ENCODE measurements at places on chromosomes 1 and 21. TPM values are rescaled to one million over a fixed set of nuclear protein-coding genes. Genes with fewer than 3 reads are reported as not detected.

DNA sequence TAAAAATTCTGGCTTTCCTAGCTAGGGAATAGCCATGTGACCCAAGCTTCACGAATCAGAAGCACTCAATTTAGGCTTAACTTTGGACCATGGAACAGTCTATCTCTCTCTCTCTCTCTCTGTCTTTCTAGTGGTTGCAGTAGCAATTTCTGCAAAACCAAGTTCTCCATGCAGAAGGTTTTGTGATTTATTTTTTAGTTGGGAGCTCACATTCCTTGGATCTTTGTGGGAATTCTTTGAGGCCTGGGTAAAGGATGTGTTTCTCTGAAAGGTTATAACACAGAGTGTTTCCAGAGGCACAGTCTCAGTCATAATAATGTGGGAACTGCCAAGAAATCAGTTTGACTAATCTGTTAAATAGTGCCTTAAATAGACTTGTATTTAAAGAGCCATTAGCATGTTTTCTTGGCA lies 112.3 kb upstream of the COL11A1 start:
- H3K27ac ChIP-seq = no peak overlapping the region
- no peaks in the 10 kb centered on the region for H3K36me3 ChIP-seq
- DNase-seq = no peak

Gene OR14I1
- not detected for total RNA-seq

GRCh38 chr1:35707601-35708440 lies 10.9 kb downstream of the C1orf216 start:
- no peak overlapping the region for H3K27ac ChIP-seq
- H3K36me3 ChIP-seq = no peaks in the 10 kb centered on the region
- H3K4me3 ChIP-seq = peak overlapping the region; percentile 53

DNA sequence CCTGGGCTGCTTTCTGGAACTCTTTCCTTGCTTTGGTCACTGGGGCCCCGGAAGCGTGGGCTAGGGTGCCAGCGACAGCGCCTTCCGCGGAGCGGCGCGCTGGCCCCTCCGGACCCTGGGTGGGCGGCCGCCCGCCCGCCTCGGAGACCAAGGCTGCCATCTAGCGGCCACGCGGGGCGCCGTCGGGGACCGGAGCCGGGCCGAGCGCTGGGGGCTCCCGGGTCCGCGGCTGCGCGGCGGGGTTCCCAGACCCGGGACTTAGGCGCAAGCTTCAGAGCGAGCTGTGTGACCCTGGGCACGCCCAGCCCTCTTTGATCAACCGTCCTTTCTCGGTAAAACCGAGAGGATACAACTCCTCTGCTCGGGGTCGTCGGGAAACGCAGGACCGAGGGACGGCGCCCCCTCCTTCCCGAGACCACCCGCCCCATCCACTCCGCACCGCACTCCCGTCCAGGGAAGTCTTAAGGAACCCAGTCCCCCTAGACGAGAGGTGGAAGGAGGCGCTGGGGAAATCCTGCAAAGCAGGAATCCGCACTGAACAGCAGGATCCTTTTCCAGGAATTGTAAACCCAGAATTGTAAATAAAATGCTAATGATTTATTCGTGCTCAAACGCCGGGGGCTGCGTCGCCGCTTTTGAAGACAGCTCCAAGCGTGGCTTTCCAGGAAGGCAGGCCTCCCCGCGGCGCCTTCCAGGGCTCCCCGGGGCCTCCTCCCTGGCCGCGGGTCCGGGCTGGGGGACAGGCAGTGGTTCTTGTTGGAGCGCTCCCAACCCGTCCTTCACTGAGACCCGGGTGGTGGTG lies 41.2 kb downstream of the RRAGC start:
- H3K36me3 ChIP-seq = no peaks in the 10 kb centered on the region
- peaks cover 34% of the 10 kb centered on the region for H3K27me3 ChIP-seq
- peak; percentile 51 for DNase-seq
- no peak overlapping the region for H3K27ac ChIP-seq
- peak overlapping the region; percentile 28 for H3K4me3 ChIP-seq

GRCh38 chr1:31927661-31927980 lies 10.5 kb downstream of the PTP4A2 start:
- no peaks in the 10 kb centered on the region for H3K27me3 ChIP-seq
- H3K36me3 ChIP-seq = no peaks in the 10 kb centered on the region
- no peak for DNase-seq
- H3K4me3 ChIP-seq = peak overlapping the region; percentile 37

Gene TMEM82
- total RNA-seq = not detected

DNA sequence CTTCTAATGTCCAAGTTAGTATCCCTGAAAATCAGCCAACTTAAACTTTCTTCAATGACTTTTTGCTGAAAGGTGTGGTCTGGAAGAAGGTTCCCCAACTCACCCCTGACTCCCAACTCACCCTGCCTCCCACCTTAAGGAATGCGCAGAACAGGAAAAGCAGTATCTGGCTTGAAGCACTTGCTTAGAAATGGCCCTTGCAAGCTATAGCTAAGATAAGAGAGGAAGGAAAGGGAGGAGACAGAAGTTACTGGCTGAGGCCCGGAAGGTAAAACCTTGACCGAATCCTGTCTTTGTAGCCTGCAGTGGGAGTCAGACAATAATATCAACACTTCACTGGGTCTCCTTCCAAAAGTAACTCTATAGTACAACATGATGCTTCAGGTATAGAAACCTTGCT lies 2.9 kb downstream of the CYYR1 start:
- H3K36me3 ChIP-seq = no peaks in the 10 kb centered on the region
- no peaks in the 10 kb centered on the region for H3K4me1 ChIP-seq
- no peaks in the 10 kb centered on the region for H3K27me3 ChIP-seq
- H3K27ac ChIP-seq = no peak overlapping the region
- DNase-seq = no peak

GRCh38 chr1:171055966-171056643 lies 34.6 kb upstream of the FMO3 start:
- no peak overlapping the region for H3K27ac ChIP-seq
- no peaks in the 10 kb centered on the region for H3K36me3 ChIP-seq
- H3K4me1 ChIP-seq = no peaks in the 10 kb centered on the region
- H3K4me3 ChIP-seq = no peak overlapping the region

DNA sequence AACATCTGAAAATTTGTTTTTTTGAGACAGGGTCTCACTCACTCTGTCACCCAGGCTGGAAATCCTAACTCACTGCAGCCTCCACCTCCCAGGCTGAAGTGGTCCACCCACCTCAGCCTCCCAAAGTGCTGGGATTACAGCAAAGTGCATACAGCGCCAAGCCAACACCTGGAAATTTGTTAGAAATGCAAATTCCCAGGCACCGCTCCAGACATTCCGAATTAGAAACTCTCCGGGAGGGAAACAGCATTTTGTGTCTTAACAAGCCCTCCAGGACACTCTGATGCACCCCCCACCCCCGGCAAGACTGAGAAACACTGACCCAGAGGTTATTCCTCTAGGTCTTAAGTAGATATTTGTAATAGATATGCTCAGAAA lies 49.1 kb downstream of the ARID4B start:
- no peaks in the 10 kb centered on the region for H3K27me3 ChIP-seq
- H3K36me3 ChIP-seq = no peaks in the 10 kb centered on the region
- no peak for DNase-seq
- H3K4me3 ChIP-seq = no peak overlapping the region
- H3K27ac ChIP-seq = no peak overlapping the region
- H3K4me1 ChIP-seq = peaks cover 47% of the 10 kb centered on the region

DNA sequence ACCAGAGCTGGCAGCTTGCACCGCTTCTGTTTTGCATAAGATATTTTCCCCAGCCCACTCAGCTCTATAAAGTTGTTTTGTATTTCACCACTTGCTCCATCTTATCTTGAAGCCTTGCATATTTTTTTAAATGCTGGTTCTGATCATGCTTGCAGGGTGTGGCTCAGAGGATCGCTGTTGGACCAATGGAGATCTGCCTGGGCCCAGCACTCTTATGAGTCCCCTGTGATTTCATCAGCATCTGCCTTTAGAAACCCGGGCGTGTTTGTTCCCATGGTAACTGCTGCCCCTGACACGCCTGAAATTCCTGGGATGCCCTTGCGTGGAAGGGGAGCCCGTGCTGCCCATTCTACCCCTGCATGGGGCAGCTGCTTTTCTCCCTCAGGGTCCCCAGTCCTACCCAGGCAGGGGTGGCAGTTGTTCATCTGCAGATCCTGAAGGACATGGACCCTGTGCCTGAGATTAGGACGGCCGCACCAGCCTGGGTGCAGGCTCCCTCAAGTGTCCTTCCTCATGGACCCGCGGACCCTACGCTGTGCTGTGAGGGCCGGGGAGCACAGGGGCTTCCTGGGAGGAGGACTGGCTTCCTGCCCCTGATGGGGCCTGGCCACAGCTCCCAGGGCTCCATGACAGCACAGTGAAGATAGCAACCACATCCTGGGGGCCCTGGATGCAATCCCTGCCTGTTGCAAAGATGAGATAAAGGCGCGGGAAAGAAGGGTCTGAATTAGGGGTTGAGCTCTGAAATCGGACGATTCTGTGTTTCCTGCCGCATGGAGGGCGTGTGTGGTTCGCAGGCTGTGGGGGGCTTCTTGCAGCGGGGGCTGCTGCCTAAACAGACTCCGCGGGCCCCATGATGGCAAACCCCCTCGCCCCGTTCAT lies 226.5 kb downstream of the SDCCAG8 start:
- peak overlapping the region; percentile 47 for H3K4me3 ChIP-seq
- no peak for DNase-seq
- H3K36me3 ChIP-seq = no peaks in the 10 kb centered on the region
- no peak overlapping the region for H3K27ac ChIP-seq

Gene SPRR2B
- total RNA-seq = not detected

- no peak overlapping the region for H3K27ac ChIP-seq
- peak; percentile 70 for DNase-seq
- H3K27me3 ChIP-seq = peaks cover 4% of the 10 kb centered on the region
- no peak overlapping the region for H3K4me3 ChIP-seq
- H3K36me3 ChIP-seq = no peaks in the 10 kb centered on the region
Measured at GRCh38 chr1:16727190-16728111, 12.9 kb upstream of the RNU1-4 start.

DNA sequence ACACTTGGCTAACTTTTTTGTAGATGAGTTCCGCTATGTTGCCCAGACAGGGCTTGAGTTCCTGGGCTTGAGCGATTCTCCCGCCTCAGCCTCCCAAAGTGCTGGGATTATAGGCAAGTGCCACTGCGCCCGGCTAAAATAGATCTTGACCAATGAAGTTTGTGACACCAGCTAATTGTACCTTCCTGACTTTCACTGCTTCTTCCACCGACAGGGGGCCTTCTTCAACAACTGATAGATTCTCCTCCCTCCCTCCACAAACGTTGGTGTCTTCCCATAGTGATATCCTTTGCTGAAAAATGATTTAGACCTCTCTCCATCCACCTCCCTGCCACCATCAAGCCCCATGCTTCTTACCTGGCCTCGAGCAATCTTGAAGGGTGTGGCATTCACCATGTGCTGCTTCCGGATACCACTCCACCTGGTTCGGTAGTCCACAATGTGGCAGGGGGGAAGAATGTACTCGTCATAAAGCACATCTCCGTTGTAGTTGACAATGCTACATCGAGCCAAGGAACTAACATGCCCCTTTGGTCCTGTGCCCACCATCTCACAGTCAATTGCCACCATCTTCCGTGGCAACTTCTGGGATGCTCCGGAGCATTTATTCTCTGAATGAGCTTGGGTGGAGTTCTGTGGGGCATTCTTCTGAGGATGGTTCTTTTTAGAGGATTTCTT lies 1.6 kb upstream of the METTL25B start:
- peaks cover 39% of the 10 kb centered on the region for H3K4me1 ChIP-seq
- H3K4me3 ChIP-seq = peak overlapping the region; percentile 80
- H3K27ac ChIP-seq = peak overlapping the region; percentile 98
- DNase-seq = peak; percentile 36
- peaks cover 24% of the 10 kb centered on the region for H3K36me3 ChIP-seq

DNA sequence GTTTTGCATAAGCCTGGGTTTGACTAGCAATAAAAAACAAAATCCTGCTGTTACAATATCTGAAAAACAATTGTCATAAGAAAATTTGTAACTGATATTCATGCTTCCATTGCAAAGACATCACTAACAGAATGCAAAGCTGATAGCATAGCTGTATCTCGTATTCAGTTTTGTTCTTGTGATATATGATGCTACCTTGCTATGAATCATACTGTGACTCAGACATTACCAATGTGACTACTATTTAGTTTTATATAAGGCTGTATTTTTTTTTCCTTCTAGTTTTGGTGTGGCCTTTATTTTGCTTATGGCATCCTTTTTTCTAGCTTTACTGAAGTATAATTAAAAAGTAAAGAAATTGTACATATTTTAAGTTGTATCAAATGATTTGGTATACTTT lies 1381.8 kb downstream of the MRPL39 start:
- no peak overlapping the region for H3K27ac ChIP-seq
- H3K4me1 ChIP-seq = no peaks in the 10 kb centered on the region
- H3K36me3 ChIP-seq = no peaks in the 10 kb centered on the region
- no peak overlapping the region for H3K4me3 ChIP-seq
- no peaks in the 10 kb centered on the region for H3K27me3 ChIP-seq

- no peaks in the 10 kb centered on the region for H3K27me3 ChIP-seq
- H3K4me1 ChIP-seq = peaks cover 9% of the 10 kb centered on the region
- H3K36me3 ChIP-seq = no peaks in the 10 kb centered on the region
- no peak overlapping the region for H3K4me3 ChIP-seq
- H3K27ac ChIP-seq = no peak overlapping the region
- no peak for DNase-seq
Measured at GRCh38 chr1:247402120-247402675, 13.8 kb upstream of the NLRP3 start.

Gene ATP1A4
- not detected for total RNA-seq

- no peaks in the 10 kb centered on the region for H3K36me3 ChIP-seq
- H3K27me3 ChIP-seq = no peaks in the 10 kb centered on the region
- H3K4me1 ChIP-seq = no peaks in the 10 kb centered on the region
- DNase-seq = no peak
- H3K4me3 ChIP-seq = no peak overlapping the region
Measured at GRCh38 chr1:165069829-165070228, 286.7 kb downstream of the LMX1A start.

Gene FALEC
- not detected for total RNA-seq

DNA sequence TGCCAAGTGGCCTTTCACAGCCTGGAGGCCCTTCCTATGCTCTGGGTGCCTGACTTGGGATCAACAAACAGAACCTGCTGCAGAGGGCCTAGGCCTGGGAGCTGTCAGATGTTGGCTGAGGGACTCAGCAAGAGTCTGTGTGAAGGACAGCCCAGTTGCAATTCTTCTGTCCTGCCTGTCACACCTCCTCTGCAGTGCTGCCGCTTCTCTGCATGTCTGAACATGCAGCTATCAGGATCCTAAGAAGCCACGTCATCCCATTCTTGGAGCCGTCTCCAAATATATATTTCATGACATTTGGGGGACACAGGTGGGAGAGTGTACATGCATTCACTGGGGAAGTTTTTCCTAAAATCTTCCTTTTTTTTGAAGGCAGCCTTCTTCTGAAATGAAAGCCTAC lies 8.6 kb downstream of the FCAMR start:
- no peaks in the 10 kb centered on the region for H3K36me3 ChIP-seq
- H3K27ac ChIP-seq = no peak overlapping the region
- H3K4me3 ChIP-seq = no peak overlapping the region
- no peak for DNase-seq
- peaks cover 10% of the 10 kb centered on the region for H3K4me1 ChIP-seq
- no peaks in the 10 kb centered on the region for H3K27me3 ChIP-seq

DNA sequence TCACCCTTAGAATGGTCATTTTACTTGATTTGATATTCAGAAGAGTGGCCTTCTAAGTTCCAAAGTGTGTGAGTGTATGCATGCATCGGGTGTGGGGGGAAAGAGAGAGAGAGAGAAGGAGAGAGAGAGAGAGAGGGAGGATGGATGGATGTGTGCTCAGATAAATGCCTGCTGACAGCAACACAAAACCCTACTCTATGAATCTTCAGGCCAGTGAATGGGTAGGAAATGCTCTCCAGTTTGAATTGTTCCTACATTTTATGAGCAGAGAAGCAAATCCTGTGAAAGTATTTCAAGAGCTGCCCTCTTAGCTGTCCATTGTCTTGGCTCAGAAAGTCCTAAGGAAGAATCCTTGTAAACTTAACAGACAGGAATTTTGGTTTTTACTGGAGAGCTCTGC lies 7.4 kb downstream of the JAM2 start:
- H3K36me3 ChIP-seq = no peaks in the 10 kb centered on the region
- DNase-seq = no peak
- no peaks in the 10 kb centered on the region for H3K4me1 ChIP-seq
- H3K27me3 ChIP-seq = no peaks in the 10 kb centered on the region

Data from CD8-positive, alpha-beta memory T cell (primary cell).